ENCODE measurements at places on chromosomes 2 and 18. TPM values are rescaled to one million over a fixed set of nuclear protein-coding genes. Genes with fewer than 3 reads are reported as not detected.

RFX8 gene
- 0.70 TPM for polyA plus RNA-seq

TTN gene
- polyA plus RNA-seq = 0.18 TPM

ASIC4 gene
- polyA plus RNA-seq = not detected

IKZF2 gene
- polyA plus RNA-seq = 1.8 TPM

MC4R gene
- polyA plus RNA-seq = 0.45 TPM

PSMG2 gene
- polyA plus RNA-seq = 82.4 TPM

DUSP28 gene
- polyA plus RNA-seq = 4.0 TPM

SIX3 gene
- polyA plus RNA-seq = not detected

KCNG3 gene
- polyA plus RNA-seq = 0.20 TPM

RPRM gene
- polyA plus RNA-seq = 5.2 TPM

TWSG1 gene
- polyA plus RNA-seq = 38.3 TPM

ANKRD29 gene
- 23.4 TPM for polyA plus RNA-seq

DYSF gene
- 8.6 TPM for polyA plus RNA-seq

ICA1L gene
- 9.9 TPM for polyA plus RNA-seq

LBH gene
- 59.7 TPM for polyA plus RNA-seq

SH2D6 gene
- 0.12 TPM for polyA plus RNA-seq

REV1 gene
- polyA plus RNA-seq = 30.9 TPM

CYP1B1 gene
- polyA plus RNA-seq = 24.5 TPM

CYTIP gene
- 0.73 TPM for polyA plus RNA-seq

KCNS3 gene
- polyA plus RNA-seq = 1.8 TPM

All from ovary (tissue), 10 donors.